ENCODE measurements at places on chromosomes 3 and 15.
A peak's percentile ranks its signal among the peaks of the same experiment; 100 is the strongest.

GRCh38 chr3:14418296-14419250 lies 16.2 kb downstream of the SLC6A6 start:
- DNase-seq, result no peak

DNA sequence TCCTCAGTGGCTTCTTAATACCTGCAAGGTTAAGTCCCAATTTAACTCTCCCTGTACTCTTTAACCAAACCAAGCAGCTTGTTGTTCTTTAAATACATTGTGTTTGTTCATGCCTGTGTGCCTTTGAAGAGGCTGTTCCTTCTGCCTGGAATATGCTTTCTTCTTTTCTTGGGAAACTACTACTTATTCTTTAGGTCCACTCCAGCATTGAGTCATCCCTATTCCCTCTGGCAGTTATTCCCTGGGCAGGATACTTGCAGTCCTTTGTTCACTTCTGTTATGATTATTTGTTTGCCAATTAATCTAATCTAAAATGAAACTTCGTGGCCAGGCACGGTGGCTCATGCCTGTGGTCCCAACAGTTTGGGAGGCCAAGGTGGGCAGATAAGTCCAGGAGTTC lies 139.3 kb downstream of the ZNF609 start:
- peak; percentile 48 for DNase-seq

DNA sequence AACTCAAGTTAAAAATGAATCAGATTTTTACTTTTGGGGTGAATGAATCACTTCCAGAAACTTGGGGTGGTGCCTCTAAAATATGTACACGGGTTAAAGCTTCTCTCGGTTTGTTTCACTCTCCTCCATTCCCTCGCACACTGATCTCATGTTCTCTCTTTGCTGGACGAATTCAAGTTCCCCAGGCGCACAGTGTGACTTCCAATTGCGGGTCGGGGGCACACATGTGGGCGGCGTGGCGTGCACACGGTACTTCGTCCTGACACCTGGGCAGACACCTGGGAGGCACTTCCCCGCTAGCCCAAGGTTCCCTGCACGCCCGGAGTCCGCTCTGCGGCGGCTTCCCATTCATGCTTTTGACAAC lies 692 bp downstream of the SCAANT1 start:
- DNase-seq, result peak; percentile 54

DNA sequence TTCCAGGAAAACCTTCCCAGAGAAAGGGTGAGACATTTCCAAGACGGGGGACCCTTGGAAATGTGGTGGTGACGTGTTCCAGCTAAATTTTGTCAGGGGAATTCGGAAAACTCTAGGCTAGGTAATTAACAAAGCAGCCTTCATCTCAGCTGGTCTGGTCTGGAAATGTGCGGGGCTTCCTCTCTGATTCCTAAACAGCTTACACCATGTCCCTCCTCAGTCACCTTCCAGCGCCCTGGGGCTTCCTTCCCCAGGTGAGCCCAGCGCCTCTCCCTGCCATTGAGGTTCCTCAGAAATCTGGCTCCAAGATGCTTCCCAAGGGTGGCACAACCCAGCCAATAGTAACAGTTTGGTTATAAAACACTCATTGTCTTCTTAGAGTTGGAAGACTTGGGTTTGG lies 571 bp downstream of the ACAD9 start:
- DNase-seq, result no peak

- DNase-seq, result no peak
Observed at GRCh38 chr3:2354702-2355101, 256.0 kb downstream of the CNTN4 start.

DNA sequence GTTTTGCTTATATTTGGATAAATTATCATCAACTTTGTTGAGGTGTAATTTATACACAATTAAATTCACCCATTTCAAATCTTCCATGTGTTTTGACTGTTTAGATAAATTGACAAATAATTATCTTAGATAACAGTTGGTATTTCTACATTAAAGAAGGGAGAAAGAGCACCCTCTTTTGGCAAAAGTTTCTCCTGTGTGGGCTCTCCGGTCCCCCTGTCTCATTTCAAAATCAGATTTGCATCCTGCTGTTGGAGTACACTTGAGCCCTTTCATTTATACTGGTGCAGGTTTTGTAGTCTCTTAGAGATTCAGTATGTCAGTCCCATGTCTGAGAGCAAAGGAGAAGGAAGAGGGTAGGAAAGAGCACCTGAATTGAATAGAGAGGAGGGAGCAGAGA lies 49.4 kb downstream of the NKIRAS1 start:
- DNase-seq, result no peak

- DNase-seq, result no peak
Observed at GRCh38 chr3:134636406-134636805, 14.4 kb downstream of the KY start.

DNA sequence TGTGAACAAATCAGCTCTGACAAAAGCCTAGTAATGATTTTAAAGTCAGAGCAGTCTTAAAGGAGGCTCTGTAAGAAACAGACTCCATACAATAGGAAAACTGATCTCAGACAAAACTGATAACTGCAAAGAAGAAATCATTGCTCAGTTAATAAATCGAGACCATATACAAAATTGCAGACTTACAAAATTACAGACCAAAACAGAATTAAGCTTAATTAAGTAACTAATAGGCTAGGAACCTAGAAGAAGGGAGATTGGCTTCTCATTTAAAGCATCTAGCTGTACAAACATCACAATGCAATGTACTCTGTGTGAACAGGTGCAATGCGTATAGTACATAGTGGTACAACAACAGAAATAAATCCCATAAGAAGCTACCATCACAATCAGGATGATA lies 46.3 kb downstream of the ZBTB20 start:
- no peak for DNase-seq

- peak; percentile 50 for DNase-seq
Observed at GRCh38 chr3:12993517-12994356, 79.5 kb downstream of the IQSEC1 start.

GRCh38 chr3:87901141-87901540 lies 157.7 kb downstream of the CGGBP1 start:
- DNase-seq, result no peak

DNA sequence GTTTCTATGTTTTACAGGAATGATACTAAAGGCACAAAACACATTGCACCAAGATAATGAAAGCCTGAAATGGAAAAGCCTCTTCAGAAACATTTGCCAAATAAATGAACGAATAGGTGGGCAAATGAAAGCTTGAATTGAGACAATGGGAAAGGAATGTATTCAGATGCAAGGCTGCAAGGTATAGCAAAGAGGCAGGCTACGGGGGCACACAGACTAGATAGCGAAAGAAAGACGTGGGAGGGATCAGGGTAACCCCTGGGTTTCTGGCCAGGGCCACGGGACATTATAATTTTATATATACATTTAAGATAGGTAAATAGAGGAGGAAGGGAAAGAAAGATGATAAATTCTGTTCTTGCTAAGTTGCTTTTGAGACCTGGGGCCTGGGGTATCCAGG lies 95.9 kb upstream of the NLGN1 start:
- no peak for DNase-seq

- peak; percentile 55 for DNase-seq
Observed at GRCh38 chr15:56919609-56920366, 1.3 kb downstream of the TCF12 start.

GRCh38 chr3:61420136-61420759 lies 141.1 kb upstream of the PTPRG start:
- no peak for DNase-seq

GRCh38 chr3:97810779-97811390 lies 10.9 kb upstream of the CRYBG3 start:
- peak; percentile 67 for DNase-seq

DNA sequence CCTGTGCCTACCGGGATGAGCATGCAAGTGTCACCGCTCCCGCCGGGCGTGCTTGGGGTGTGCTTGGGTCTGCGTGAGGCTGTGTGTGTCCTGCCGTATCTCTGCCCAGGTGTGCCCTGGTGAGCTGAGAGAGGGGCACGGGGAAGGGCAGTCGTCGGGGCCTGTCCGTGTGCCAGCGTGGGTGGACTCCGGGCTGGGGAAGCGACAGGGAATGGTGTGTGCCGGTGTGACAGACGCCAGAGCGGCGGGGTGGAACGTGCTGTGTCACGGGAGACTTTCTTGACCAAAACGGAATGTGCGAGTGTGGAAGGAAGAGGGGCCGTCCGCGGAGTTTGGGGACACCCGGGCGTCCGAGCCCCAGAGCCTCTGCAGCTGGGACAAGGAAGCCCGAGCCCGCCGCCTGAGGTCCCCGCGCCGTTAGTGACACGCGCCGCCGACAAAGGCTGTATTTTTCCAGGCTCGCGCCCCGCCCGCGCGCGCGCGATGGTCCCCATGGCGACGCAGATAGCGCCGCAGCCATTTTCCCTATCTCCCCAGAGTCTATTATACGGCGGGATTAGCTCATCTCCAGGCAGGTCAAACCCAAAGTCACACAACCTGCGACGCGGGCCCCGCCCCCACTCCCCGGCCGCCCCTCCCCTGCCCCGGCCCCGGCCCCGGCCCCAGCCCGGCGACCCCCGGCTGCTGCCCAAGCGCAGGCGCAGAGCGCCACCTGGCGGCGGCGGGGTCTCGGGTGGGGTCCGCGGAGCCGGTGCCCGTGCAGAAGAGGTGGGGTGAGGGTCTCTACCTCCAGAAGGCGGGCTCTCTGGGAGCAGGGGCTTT lies 4.5 kb upstream of the GATA2 start:
- DNase-seq, result peak; percentile 81

GRCh38 chr3:153163756-153164550 lies 1.9 kb downstream of the RAP2B start:
- peak; percentile 42 for DNase-seq

- no peak for DNase-seq
Observed at GRCh38 chr3:8540456-8540855, 38.8 kb downstream of the LMCD1 start.

DNA sequence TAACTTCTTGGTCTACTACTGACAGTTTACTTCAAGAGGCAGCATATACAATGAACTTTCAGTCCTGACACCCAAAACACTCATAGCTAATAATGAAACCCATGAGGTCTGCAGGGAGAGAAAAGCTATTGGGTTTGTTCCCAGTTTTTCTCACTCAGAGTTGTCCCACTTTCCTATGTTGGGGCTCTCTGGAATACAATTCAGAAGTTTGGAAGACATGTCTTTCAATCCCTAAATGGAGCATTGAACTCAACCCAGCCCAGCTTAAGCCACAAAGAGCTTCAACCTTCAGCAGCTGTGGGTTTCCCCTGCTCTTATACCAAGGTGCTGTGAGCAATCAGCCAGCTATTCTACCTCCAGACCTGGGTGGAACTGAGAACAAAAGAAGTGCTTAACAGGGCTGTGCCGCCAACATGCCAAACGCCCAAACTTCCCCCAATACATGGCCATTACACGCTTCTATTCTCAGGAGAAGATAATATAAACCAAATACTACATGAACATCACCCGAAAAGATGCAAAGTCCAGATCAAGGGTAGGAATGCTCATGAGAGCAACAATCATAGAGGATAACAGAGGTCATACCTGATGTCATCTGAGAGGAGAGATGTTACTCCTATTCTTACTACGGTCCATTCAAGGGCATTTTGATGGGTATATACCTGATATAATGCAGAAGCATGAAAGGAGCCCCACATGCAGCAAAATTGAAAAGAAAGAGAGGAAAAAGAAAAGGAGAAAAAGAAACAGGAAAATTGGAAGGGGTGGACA lies 131.2 kb upstream of the TGFBR2 start:
- no peak for DNase-seq

DNA sequence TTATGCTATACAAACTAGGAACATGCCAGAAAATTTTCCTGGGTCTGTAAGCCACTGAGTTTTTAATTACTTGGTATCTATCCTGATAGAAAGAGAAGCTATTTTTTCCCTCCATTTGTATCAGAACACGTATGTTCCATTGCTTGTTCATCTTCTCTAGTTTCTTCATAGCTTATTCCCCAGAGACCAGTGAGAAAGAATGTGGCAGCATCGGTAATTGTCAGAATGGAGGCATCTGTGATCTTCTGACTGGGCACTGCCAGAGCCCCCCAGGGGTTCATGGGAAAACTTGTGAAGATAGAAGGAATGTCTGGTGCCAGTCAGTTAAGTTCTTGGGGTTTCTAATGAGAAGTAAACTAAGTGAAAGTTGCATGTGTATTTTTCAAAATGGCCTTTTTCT lies 720.2 kb upstream of the GOLIM4 start:
- DNase-seq, result peak; percentile 11

GRCh38 chr15:70087708-70088352 lies 9.9 kb downstream of the TLE3 start:
- DNase-seq, result no peak
